ENCODE measurements at places on chromosomes 11 and 22.
A peak's percentile ranks its signal among the peaks of the same experiment; 100 is the strongest.

DNA sequence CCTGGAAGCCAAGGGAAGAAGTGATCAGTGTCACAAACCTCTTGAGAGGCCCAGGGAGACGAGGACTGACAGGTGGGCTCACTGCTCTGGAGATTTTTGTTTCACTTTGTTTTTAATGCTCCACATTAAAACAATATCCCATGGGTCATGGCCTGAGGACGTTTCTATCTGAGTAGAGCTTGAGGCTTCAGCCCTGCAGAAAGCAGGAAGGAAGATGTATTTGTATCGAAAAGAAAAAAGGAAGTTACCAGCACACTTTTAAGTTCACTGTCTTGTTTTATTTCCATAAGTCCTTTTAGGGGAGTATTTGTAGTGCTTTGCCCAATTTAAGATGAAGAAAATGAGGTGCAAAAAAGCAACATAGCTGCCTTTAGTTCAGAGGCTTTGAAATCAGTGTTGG lies 191.1 kb downstream of the GRIK4 start:
- no peak for DNase-seq

DNA sequence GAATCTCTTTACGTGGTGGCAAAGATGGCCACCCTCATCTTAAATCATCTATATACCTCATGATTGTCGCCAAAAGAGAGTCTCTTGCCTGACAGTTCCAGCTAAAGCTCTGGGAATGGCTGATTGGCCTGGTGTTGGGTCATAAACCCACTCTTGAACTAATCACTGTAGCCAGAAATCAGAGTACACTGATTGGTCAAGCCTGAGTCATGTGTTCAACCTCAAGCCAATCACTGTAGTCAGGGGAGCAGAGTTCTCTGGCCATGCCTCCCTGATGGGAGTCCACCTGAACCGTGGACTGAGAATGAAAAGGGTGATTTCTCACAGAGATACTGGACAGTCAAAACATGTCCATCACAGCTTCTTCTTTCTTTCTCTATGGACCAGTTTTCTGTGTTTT lies 45.8 kb downstream of the RCN1 start:
- no peak for DNase-seq

DNA sequence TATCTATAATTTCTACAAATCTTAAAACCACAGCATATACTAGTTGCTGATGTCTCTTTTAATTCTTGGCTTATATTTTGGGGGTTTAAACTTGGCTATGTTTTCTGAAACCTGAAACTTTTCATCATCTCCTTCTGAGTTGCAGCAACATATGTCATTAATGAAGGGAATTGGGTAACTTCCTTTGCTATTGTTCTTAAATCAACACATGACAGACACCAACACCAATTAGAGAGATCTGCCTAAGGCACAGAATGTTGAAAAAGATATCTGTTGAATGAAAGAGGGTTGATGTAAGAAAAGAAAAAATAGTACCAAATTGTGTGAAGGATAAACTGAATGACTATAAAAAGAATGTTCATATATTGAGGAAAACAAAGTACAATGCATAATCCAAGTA lies 10.3 kb upstream of the GAS2 start:
- peak; percentile 70 for DNase-seq

DNA sequence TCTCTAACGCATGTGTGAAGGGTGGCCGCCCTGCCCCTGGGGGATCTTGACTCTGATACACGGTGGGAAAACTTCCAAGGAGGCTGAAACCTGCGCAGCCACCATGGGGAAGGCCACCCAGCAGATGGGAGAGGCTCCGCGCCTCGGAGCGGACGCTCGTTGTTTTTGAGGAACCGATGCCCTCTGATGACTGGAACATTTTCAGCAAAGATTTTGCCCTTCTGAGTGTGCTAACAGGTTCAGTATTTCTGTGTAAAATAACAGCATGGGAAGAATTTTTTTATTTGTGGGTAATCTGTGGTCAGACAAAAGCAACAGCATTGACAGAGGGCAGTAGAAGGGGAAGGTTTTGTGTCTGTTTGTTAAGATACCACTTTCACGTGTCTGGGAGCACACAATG lies 16.7 kb downstream of the MB start:
- DNase-seq, result no peak

DNA sequence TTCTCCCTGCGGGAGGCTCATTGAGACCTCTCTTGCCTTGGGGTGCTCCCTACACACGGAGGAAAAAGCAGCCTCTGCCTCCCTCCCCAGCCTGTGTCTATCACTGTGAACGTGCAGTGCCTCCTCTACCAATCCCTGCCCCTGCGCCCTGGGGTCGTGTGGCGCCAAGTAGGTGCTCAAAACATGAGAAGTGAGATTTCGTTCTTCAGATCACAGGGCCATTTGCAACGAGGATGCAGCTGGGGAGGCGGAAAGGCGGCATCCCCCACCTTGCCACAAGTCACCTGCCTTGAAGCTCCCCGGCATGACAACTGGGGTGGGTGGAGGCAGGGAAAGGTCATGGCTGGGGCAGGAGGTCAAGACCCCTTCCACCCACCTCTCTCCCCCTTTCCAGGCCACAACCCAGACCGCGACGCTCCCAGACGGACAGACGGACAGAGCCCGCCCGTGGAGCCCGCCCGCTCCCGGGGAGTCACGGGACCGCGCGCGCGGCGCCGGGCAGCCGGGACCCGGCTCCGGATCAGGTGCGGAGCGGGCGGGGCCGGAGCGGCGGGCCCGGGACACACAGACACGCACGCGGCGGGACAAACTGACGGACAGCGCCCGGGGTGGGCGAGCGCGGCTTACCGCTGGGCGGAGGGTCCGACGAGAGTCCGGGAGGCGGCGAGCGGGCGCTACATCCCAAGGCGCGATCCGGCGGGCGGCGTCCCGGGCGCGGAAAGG lies 485 bp downstream of the KCNJ4 start:
- no peak for DNase-seq

GRCh38 chr22:49492308-49492707 lies 335.4 kb downstream of the BRD1 start:
- DNase-seq, result no peak

DNA sequence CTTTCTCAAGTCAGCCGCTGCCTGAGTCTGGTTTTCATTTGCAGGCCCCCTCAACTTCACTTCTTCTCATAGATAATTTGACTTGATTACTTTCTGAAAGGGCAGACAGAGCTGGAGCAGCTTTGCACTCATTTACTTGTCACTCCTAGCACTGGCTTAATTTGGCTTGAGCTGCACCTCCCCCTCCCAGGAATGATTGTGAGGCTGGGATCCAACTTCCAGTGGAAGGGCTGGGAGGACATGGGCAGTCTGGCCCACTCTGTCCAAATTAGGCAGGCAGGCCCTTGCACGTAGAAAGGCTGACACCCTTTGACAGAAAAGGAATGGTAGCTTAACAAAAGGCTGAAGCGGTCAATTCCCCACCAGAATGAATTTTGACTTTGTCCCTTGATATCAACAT lies 453.9 kb downstream of the ETS1 start:
- DNase-seq, result no peak

GRCh38 chr11:83056204-83056603 lies 15.5 kb downstream of the RAB30 start:
- DNase-seq, result no peak

DNA sequence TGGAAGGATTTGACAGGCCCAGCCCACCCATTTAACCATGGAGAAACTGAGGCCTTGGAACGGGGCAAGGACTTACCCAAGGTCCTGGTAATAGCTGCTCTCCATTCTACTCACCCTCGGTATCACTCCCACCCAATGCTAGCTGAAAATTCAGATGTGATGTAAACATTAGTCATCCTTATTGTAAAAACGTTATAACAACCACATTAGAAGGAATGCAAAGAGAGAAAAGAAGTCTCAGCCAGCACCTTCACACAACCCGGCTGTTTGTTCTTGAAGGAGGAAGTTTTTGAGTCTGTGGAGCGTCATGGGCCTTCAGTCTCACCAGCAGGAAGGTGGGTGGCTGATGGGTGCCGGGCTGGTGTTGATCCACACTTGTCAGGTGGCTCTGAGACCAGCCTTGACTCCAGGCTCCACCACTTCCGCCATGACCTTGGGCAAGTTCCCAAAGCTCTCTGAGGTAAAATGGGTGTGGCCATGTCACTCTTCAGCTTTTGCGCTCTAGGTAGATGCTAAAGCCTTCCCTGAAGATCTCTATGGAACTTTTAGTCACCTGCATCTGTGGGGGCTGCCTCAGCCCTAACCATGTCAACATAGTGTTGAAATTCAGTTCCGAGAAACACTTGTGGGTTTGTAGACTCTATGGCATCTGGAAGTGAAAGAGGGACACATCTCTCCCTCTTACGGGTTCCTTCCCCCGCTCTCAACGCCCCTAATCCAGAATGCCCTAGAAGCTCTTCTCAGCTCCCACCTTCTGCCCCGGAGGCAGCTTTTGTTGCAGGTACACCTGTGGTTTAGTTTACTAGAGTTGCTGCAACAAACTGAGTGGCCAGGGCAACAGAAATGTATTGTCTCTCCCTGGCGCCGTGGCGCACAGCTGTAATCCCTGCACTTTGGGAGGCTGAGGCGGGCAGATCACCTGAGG lies 14.8 kb downstream of the CD6 start:
- DNase-seq, result no peak

- DNase-seq, result no peak
Observed at GRCh38 chr22:22709719-22710445, 65.5 kb downstream of the GGTLC2 start.

- DNase-seq, result no peak
Observed at GRCh38 chr22:35215993-35216392, 41.3 kb upstream of the HMGXB4 start.

- no peak for DNase-seq
Observed at GRCh38 chr22:27224485-27225374, 567.3 kb downstream of the MIAT start.

- DNase-seq, result no peak
Observed at GRCh38 chr11:37203006-37203405, 605.0 kb upstream of the RAG2 start.

DNA sequence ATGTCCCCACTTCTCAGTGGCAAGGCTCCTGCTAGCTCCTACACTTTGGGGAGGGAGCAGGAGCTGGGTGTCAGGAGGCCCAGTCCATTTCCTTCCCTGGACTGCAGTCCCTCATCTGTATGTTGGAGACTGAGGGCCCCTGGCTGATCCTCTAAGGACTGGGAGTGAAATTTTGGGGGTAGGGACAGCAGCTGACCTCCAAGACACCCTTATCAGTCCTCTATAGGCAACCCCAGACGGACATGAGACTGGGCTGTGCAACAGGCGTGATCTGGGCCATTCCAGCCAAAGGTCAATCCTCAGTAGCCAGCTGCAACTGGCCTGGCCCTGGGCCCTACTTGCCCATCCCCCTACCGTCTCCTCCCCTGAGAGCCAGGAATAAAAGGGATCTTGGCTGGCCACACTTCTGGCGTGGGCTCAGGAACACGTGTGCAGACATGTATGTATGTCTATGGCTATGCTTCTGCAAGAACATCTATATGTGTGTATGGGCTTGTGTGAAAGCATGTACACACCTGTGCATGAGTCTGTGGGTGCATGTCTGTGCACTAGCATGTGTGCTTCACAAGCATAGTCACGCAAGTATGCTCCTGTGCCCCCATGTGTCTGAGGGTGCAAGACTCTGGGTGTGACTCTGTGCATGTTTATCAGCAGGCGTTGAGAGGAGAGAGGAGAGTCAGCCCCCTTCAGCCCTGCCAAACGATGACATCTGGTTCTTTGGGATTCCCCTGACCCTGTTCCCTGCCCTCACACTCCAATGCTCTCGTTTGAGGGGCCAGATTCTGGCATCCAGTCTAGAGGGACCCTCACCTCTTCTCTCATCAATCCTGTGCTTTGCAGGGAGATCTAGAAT lies 24.6 kb upstream of the DGAT2 start:
- DNase-seq, result no peak

- DNase-seq, result no peak
Observed at GRCh38 chr11:122656631-122657101, 1.1 kb downstream of the UBASH3B start.

GRCh38 chr11:34501949-34502348 lies 11.6 kb downstream of the ELF5 start:
- DNase-seq, result no peak

DNA sequence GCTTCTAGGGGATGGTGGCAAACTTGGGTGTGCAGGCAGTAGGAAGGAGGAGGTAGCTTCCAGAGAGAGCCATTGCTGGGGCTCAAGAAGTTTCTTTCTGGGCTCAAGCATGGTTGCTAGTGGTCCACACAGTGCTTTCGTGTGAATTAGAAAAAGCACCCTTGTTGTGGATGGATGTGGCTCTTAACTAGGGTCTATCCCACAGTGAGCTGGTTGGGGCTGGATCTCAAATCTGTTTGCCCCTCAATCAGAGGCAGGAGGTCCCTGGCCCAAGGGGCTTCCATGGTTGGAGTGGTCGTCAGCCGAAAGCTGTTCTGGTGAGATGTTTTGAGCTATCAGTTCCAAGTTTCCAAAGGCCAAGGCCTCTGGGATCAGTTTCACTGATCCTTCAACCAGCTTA lies 35.0 kb downstream of the ZBTB16 start:
- no peak for DNase-seq

- no peak for DNase-seq
Observed at GRCh38 chr11:114202011-114202609, 94.1 kb upstream of the NNMT start.

- DNase-seq, result no peak
Observed at GRCh38 chr11:15829312-15829711, 527.0 kb downstream of the SOX6 start.

DNA sequence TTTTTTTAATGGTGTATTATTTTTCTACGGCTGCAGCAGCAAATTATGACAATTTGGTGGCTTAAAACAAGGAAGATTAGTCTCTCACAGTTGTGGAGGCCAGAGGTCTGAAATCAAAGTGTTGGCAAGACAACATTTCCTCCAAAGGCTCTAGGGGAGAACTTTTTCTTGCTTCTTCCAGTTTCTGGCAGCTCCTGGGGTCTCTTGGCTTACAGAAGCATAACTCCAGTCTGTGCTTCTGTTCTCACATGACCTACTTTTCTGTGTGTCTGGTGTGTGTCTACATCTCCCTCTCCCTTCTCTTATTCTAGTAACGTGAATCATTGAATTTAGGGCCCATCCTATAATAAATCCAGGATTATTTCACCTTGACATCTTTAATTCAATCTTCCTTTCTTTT lies 551.9 kb upstream of the LUZP2 start:
- no peak for DNase-seq

GRCh38 chr22:50228366-50228765 lies 16.5 kb downstream of the TUBGCP6 start:
- DNase-seq, result no peak

DNA sequence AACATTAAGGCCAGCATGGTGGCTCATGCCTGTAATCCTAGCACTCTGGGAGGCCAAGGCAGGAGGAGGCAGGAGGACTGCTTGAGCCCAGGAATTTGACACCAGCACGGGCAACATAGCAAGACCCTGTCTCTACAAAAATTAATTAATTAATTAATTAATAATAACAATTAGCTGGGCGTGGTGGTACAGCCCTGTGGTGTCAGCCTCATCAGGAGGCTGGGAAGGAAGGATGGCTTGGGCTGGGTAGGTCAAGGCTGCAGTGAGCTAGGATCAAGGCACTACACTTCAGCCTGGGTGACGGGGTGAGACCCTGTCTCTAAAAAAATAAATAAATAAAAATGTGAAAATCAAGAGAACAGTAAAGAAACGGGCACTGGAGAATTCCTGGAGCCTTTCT lies 1.4 kb downstream of the ARFGAP3 start:
- no peak for DNase-seq

All from foreskin melanocyte (primary cell).